GM23338 (cell line): ENCODE measurements at places on chromosomes 11 and 22. TPM values are rescaled to one million over a fixed set of nuclear protein-coding genes. Genes with fewer than 3 reads are reported as not detected.

GRCh38 chr11:68371171-68372041 lies 59.0 kb downstream of the LRP5 start:
- H3K27me3 ChIP-seq: no peaks in the 10 kb centered on the region
- no peaks in the 10 kb centered on the region for H3K4me1 ChIP-seq
- no peak overlapping the region for H3K27ac ChIP-seq
- H3K36me3 ChIP-seq: no peaks in the 10 kb centered on the region
- DNase-seq: no peak

- H3K36me3 ChIP-seq: no peaks in the 10 kb centered on the region
- DNase-seq: peak; percentile 8
- peaks cover 46% of the 10 kb centered on the region for H3K4me1 ChIP-seq
- no peaks in the 10 kb centered on the region for H3K27me3 ChIP-seq
Measured at GRCh38 chr11:133227632-133228111, 304.6 kb downstream of the OPCML start.

DNA sequence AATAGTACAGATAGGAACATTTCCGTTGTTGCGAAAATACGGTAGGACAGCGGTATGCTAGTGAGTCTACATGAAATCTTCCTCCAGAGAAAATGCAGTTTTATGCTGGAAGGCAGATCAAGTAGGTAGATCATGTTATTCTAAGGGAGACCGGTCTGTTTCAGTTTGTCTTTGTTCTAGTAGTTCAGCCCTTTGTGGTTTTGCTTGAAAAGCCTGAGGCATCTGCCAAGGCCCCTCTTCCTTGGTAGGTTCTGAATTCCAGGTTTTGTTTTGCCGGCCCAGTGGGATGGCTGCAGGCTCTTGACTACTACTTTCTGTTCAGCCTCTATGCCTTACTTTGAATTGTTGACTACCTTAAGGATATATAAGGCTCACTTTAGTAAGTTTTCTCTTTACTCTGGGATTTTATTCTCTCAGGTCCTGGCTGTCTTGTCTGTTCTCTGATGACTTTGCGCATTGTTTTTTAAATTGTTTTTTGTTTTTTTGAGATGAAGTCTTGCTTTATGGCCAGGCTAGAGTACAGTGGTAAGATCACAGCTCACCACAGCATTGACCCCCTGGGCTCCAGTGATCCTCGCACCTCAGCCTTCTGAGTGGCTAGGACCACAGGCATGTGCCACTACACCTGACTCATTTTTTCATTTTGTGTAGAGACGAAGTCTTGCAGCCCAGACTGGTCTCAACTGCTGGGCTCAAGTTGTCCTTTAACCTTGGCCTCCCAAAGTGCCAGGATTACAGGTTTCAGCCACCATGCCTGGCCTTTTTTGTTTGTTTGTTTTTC lies 53.7 kb downstream of the HIPK3 start:
- H3K4me1 ChIP-seq: peaks cover 23% of the 10 kb centered on the region
- H3K27me3 ChIP-seq: no peaks in the 10 kb centered on the region
- DNase-seq: peak; percentile 59
- H3K4me3 ChIP-seq: no peak overlapping the region
- H3K36me3 ChIP-seq: no peaks in the 10 kb centered on the region

GRCh38 chr11:88535266-88535665 lies 197.7 kb upstream of the CTSC start:
- no peak overlapping the region for H3K27ac ChIP-seq
- no peaks in the 10 kb centered on the region for H3K27me3 ChIP-seq
- no peak overlapping the region for H3K4me3 ChIP-seq
- no peak for DNase-seq
- no peaks in the 10 kb centered on the region for H3K4me1 ChIP-seq

DNA sequence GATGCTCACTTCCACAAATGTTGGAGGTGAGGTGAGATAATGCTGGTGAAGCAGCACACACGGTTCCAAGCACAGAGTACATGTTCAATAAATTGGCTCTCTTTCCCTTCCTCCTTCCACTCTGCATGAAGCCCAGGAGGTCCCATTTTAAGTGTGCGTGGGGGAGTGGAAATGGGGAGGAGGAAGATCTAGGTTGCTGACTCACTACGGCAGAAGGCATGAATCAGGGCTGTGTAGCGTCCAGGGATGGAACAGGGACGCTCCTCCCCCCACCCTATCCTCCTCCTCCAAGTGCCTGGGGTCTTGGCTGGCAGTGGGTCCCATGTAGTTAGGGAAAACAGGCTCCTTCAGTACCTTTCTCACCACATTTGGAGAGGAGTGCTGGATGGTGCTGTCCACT lies 44.2 kb downstream of the TRIM66 start:
- no peaks in the 10 kb centered on the region for H3K36me3 ChIP-seq
- H3K27ac ChIP-seq: no peak overlapping the region
- no peak overlapping the region for H3K4me3 ChIP-seq
- peak; percentile 4 for DNase-seq

DNA sequence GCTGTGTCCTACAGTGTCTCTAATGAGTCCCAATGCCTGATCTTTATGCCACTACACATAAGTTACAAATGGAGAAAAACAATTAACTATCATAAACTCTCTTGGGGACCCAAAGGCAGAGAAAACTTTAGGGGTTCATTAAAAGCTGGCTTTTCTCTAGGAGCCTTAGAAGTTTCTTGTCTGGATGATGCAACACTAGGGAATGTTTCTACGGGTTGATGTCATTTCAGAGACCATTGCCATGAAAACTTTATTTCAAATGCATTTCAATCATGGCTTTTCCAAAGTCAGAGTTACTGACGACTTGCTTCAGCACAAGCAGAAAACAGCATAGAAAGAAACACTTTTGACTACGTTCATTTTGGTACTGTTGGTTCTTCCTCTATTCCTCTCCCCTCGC lies 8.5 kb upstream of the OR8B12 start:
- DNase-seq: no peak
- H3K36me3 ChIP-seq: no peaks in the 10 kb centered on the region
- H3K4me1 ChIP-seq: no peaks in the 10 kb centered on the region
- H3K4me3 ChIP-seq: no peak overlapping the region
- no peak overlapping the region for H3K27ac ChIP-seq

DNA sequence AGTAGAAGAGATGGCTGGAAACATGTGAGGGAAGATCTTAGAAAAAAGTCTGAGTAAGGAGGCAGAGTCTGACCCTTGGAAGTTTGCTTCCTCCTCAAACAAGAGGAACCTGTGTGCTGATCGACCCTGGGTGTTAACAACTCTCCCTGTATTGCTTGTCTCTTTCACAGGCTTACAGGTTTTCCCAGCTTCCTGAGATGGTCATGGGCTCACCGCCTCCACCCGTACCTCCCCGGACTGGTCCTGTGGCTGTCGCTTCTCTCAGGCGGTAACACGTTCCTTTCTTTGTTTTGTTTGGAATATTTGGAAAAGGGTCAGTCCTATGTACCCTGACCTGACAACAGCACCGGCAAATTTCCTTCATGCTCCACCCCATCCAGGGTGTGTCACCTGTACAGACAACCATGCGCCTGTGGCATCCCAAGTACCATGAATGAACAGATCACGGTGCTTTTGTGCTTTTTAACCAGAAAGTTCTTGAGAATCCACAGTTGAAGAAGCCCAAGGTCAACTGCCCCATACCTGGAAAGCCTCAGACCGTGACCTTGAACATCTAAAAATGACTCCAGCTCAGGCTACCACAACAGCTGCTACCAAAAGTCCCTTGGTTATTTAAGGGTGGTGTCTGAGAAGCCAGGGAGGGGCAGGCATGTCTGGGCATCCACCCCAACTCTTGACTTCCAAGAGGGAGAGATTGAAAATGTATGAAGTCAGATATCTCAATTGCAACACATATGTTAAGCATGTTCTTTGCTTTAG lies 44.6 kb downstream of the C11orf91 start:
- no peaks in the 10 kb centered on the region for H3K36me3 ChIP-seq
- DNase-seq: no peak
- no peak overlapping the region for H3K4me3 ChIP-seq
- H3K4me1 ChIP-seq: no peaks in the 10 kb centered on the region
- no peak overlapping the region for H3K27ac ChIP-seq

GRCh38 chr11:59857439-59858434 lies 8.6 kb downstream of the TCN1 start:
- no peaks in the 10 kb centered on the region for H3K27me3 ChIP-seq
- H3K4me3 ChIP-seq: no peak overlapping the region
- peaks cover 9% of the 10 kb centered on the region; the same call in 1 of the 2 replicates for H3K4me1 ChIP-seq
- peak; percentile 54 for DNase-seq
- H3K27ac ChIP-seq: no peak overlapping the region

DNA sequence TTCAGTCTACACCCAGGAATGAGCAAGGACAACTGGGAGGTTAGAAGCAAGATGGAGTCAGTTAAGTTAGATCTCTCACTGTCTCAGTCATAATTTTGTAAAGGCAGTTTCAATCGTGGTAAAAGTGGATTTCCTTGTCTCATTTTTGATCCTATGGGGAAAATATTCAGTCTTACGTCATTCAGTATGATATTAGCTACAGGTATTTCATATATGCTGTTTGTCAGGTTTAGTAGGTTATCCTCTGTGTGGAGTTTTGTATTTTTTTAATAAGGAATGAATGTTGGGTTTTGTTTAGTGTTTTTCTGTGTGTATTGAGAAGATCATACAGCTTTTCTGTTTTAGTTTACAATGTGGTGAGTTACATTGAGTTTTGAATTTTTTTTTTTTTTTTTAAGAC lies 11.8 kb downstream of the SPECC1L start:
- H3K4me1 ChIP-seq: peaks cover 31% of the 10 kb centered on the region
- DNase-seq: no peak
- no peak overlapping the region for H3K4me3 ChIP-seq
- H3K27ac ChIP-seq: no peak overlapping the region

- no peak overlapping the region for H3K4me3 ChIP-seq
- DNase-seq: no peak
- H3K36me3 ChIP-seq: no peaks in the 10 kb centered on the region
- no peaks in the 10 kb centered on the region for H3K27me3 ChIP-seq
Measured at GRCh38 chr22:44224166-44224565, 43.4 kb downstream of the PARVG start.

The UBQLN3 gene
- not detected in 2 replicates for total RNA-seq

- H3K36me3 ChIP-seq: no peaks in the 10 kb centered on the region
- H3K27me3 ChIP-seq: peaks cover 9% of the 10 kb centered on the region; the same call in 1 of the 2 replicates
- DNase-seq: peak; percentile 77
- H3K4me1 ChIP-seq: peaks cover 12% of the 10 kb centered on the region
Measured at GRCh38 chr22:49838771-49839717, 11.4 kb upstream of the BRD1 start.

DNA sequence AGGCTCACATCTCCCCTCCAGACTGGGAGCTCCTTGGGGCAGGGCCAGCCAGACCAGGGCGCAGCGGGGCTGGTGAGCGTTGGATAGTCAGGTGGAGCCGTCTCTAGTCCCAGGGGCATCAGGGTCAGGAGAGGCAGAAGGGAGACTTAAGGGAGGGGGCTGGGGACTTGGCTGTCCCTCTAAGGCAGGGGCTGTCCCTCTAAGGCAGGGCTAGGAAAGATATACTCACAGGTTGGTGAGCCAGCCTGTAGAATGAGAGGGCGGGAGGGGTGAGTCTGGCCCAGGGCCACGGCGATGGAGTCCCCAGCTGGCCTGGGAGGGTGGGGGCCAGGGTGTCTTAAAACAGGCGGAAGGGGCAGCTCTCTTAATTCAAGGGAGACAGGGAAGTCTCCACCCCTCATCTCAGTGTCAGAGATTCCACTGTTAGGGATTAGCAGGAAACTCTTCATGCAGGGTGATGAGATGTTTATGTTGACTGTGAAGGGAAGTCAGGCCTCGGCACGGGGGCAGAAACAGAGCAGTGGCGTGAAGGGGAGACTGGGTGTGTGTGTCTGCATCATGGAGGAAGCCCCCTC lies 11.3 kb downstream of the P2RY2 start:
- H3K27me3 ChIP-seq: no peaks in the 10 kb centered on the region
- peaks cover 12% of the 10 kb centered on the region for H3K4me1 ChIP-seq
- DNase-seq: no peak

The PKNOX2 gene
- total RNA-seq: 0.43 and 0.83 TPM in 2 replicates

DNA sequence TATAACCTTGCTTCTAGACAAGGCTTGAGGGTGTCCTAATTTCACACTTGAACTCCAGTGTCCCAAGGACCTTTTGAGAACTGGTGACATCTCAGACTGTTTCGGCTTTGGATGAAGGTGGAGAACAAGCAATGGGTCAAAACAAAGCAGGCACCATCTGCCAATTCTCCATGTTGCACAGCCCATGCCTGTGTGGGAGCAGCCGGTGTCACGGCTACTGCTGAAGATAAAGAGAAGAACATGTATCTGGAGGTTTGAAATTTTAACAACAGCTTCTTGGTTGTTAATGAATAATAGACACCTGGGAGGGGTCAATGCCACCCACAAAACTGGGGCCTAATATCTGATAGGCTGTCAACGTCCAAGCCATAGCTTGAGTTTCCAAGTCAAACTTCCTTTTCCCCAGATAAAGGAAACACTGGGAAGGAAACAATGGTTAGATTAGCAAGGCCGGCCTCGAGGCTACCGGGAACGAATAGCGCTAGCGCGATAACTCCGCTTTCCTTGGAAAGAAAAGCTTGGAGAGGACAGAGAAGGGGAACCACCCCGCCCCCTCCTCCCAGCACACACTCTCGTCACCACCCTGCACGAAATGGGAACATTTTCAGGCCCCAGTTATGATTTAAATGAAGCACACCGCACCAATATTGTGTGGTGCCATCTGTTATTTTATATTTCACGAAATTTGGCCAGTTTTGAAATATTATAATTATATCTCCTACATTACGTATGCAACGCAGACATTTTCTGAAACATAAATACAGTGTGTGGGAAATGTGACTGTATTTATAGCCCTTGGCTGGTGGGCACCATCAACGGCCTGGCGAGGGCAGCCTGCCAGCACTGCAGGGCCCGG lies 21.8 kb upstream of the OPCML start:
- no peak for DNase-seq
- H3K36me3 ChIP-seq: no peaks in the 10 kb centered on the region; the same call in 1 of the 2 replicates
- H3K4me3 ChIP-seq: no peak overlapping the region
- no peak overlapping the region for H3K27ac ChIP-seq
